T-helper 22 cell (primary cell): ENCODE measurements at places on chromosomes 12 and 14.

DNA sequence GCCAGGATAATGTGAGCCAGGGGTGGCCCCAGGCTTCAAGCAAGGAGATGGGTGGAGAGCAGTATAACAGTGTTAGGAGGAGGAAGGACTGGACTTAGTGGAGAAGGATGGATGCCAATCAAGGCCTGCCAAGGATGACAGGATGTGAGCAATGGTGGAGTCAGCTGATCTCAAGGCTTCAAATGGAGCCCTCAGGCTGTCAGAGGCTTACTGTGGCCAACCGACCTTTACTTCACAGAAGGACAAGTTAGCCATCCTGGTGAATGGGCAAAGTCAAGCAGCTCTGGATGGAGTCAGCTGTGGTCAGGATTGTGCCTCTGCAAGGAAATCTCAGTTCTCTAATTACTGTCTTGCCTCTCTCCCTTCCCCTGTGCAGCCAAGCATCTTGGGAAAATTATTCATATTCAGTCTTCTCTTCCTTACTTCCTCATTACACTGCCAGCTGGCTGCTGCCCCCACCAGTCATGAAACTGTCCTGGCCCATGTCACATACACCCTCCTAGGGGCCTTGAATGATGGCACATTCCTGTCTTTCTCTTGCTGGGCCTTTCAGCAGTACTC lies 7.6 kb upstream of the STAT6 start:
- no peak for DNase-seq

- DNase-seq: no peak
These were observed 10.7 kb downstream of the SLC25A29 start for GRCh38 chr14:100295376-100296105.

- no peak for DNase-seq
These were observed 46.6 kb upstream of the TPH2 start for GRCh38 chr12:71892059-71892458.

GRCh38 chr14:69683971-69684370 lies 72.6 kb downstream of the SUSD6 start:
- DNase-seq: no peak

DNA sequence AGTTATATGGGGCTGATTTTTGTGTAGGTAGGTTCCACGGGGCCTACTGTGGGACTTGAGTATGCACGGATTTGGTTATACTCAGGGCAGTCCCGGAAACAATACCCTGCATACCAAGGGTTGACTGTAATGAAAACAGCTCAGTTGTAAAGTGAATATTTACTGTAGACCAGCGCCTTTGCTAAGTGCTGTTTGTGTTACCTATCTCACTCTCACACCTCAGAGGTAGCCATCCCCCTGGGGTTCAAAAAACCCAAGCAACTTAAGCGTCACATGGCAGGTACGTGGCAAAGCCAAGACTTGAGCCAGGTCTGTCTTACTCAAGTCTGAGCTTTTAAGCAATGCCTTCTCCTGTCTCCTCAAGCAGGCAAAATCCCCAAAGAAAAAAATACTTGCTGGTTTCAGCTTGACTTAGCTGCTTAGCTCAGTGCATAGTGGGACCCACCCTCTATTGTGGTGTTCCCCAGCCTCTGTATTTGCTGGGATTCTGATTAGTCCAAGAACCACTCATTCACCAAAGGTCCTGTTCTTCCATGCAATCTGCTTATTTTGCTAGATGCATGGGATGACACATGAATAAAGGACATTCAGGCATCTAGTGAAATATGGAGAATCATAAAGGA lies 34.2 kb upstream of the STRN3 start:
- DNase-seq: no peak

GRCh38 chr14:60602291-60602690 lies 47.0 kb downstream of the SIX1 start:
- DNase-seq: no peak

GRCh38 chr14:72892879-72893635 lies 844 bp downstream of the DPF3 start:
- DNase-seq: no peak

DNA sequence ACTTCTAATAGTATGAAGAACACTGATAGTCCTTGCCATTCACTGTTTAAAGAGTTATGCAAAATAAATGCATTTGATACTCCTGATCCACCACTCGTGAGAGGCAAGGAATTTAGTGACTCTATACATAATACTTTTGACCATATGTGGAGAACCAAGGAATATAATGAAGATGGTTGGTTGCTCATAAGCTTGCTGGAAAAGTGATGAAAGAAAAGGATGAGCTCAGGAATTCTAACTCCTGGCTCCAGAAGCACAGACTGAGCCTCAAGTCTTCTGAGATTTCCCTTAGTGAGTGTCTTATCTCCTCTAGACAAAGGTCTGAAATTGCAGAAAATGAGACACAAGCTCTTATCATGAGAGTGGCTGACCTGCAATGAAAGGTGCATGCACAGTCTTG lies 57.1 kb upstream of the KRAS start:
- DNase-seq: no peak

DNA sequence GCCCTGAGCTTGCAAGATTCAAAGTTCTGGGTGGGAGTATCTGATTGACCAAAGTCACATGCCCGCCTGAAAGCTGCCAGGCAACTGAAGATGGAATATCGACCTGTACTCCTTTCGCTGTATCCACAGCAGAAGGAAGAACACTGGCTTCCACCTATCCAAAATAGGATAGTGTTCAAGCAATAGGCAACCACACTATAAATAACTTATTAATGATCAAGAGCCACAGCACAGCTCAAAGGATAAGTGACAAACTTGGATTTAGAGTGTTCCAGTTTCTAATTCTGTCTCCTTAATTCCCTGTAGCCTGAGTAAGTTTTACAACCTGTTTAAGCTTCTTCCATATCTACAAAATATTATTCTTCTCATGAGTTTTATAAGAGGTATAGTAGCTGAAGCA lies 89.9 kb downstream of the TAOK3 start:
- DNase-seq: no peak

DNA sequence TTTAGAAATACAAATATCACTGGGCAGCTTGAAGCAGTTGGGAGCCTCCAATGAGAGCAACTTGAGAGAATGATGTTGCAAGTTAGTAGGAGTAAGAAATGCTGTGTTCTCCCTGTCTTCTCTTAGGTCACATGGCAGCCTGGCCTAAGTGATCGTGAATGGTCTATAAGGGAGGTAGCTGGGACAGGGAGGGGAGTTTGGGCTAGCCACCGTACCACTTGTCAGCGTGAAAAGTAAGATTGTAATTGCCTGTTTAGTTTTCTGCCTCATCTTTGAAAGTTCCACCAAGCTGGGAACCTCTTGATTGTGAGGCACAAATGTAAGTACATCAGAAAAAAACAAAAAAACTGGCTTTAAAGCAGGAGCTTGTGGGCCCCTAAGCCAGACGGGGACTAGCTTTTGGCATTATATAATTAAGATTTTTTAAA lies 36.4 kb downstream of the MDM2 start:
- DNase-seq: no peak

DNA sequence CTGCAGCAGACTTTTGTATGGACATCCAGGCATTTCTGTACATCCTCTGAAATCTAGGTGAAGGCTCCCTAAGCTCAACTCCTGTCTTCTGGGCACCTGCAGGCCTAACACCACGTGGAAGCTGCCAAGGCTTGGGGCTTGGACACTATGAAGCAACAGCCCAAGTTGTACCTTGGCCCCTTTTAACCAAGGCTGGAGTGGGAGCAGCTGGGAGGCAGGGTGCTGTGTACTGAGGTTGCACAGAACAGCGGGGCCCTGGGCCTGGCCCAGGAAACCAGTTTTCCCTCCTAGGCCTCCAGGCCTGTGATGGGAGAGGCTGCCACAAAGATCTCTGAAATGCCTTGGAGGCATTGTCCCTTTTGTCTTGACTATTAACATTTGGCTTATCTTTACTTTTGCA lies 214.4 kb upstream of the LRIG3 start:
- no peak for DNase-seq

- no peak for DNase-seq
These were observed 1093.3 kb downstream of the SLC16A7 start for GRCh38 chr12:60689137-60689536.

- no peak for DNase-seq
These were observed 38.8 kb upstream of the WSCD2 start for GRCh38 chr12:108090107-108090899.

GRCh38 chr14:25381498-25381897 lies 331.6 kb upstream of the STXBP6 start:
- DNase-seq: no peak

DNA sequence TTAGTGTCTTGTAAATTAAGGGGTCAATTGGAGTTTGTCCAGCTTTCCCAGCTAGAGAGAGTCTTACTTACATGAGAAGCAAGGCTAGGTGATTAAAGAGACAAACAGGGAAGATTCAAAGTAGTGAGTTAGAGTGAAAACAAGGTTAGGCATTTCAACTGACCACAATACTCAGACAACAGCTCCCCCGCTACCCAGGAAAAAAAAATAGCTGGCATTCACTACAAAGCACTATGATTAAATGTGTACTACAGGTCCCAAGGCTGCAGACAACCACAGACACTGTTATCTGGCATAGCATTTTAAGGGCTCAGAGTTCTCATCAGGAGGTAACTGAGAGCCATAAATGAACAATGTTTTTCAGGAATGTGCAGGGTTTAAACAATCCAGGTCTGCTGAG lies 680.9 kb downstream of the TMEM121 start:
- no peak for DNase-seq

DNA sequence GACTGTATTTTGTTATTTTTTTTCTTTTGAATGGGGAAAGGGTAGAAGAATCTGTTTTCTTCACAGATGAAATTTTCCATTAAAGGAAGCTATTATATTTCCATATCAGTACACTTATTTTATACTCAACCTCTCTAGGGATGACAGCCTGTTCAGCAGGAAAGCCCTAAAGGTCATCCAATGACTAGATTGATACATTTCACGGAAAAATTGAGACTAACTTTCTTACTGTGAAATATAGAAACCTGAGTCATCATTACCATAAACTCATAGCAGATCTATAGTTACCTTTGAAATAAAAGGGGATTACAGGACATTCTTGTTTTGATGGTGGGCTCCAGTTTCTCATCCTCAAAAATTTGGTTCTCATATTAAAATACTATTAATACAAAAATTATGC lies 36.1 kb upstream of the PTCSC3 start:
- DNase-seq: no peak

DNA sequence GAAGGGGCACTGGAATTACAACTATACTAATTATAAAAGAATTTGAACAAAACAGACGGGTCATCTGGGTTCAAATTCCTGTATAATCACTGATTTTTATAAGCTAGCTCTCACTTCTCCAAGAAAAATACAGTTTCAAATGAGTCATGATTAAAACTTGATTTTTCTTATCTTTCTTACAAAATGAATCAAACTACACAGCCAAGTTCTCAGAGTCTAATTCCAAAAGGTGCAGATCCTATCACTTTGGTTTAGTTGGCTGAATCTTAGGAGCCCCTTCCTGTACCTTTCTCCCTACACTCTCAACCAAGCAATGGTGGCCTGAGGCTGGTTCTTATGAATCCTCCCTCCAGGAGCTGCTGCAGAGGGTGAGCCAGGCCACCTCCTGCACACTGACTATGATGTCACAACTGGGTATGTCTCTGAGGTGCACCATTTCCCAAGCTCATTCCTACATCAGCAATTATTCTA lies 43.8 kb upstream of the BMP4 start:
- DNase-seq: no peak

- DNase-seq: no peak
These were observed 23.5 kb downstream of the ATG14 start for GRCh38 chr14:55388160-55388559.

- DNase-seq: no peak
These were observed 190.2 kb upstream of the BTG1 start for GRCh38 chr12:92335831-92336230.

GRCh38 chr12:57815177-57816000 lies 3.1 kb downstream of the AVIL start:
- DNase-seq: no peak

DNA sequence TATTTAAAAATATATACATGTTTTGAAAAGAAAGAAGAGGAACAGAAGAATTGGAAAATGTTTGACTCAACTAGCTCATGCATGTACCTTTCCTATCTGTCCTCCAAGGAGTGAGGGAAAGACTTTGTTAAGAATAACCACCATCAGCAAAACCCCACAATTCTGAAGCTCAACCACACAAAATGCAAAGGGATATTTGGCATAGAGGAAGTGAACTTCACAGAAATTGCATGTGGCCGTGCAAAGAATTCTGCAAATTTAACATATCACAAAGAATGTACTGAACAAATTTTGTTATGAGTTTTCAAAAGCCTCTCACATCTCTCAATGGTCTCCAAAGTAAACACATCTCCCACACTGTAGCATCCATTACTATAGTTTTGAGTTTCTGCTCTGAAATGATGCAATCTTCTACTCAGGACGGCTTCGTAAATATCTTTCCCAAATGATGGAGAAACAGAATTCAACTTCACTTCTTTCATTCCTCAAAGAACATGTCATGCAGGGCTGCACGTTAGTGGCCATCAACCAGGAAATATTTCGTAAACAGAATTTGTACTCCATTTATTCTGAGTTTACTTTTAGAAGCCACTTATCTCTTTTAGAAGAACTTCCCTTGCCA lies 17.6 kb downstream of the DUSP6 start:
- DNase-seq: no peak

DNA sequence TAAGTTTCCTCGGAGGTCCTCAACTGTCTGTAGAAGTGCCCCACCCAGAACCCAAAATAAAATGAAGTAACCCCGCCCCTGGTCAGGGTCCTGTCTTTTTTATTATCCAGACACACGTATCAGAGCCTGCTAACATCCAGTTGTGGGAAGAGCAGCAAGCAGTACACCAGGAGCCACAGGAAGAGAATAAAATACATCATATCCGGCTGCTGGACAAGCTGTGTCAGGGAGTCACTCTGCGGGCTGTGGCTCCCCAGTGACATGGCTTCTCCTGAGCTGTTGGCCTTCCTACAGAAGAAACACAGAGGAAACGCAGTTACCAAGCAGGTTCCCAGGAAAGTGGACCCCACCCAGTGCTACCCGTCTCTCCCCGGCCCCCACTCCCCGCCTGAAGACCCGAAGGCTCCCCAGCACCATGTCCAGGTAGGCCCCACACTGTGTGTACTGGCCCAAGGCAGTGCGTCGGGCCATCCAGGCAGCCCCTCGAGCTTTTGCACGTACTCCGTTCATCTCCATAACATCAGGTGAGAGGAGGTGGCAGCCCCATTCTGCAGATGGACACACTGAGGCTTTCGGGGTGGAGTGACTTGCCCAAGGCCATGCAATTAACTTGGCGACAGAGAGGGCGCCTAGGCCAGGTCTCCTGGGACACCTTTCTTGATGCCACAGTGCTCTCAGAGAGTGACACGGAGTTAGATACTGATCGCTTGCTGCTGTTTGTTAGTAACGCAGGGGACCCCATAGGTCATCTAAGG lies 34.3 kb upstream of the DICER1 start:
- no peak for DNase-seq
